IMR-90 (cell line): ENCODE measurements at places on chromosomes 5 and 9. TPM values are rescaled to one million over a fixed set of nuclear protein-coding genes. Genes with fewer than 3 reads are reported as not detected.

GRCh38 chr9:11872471-11872870, 820.7 kb upstream of the TYRP1 start:
- DNase-seq, result no peak

DNA sequence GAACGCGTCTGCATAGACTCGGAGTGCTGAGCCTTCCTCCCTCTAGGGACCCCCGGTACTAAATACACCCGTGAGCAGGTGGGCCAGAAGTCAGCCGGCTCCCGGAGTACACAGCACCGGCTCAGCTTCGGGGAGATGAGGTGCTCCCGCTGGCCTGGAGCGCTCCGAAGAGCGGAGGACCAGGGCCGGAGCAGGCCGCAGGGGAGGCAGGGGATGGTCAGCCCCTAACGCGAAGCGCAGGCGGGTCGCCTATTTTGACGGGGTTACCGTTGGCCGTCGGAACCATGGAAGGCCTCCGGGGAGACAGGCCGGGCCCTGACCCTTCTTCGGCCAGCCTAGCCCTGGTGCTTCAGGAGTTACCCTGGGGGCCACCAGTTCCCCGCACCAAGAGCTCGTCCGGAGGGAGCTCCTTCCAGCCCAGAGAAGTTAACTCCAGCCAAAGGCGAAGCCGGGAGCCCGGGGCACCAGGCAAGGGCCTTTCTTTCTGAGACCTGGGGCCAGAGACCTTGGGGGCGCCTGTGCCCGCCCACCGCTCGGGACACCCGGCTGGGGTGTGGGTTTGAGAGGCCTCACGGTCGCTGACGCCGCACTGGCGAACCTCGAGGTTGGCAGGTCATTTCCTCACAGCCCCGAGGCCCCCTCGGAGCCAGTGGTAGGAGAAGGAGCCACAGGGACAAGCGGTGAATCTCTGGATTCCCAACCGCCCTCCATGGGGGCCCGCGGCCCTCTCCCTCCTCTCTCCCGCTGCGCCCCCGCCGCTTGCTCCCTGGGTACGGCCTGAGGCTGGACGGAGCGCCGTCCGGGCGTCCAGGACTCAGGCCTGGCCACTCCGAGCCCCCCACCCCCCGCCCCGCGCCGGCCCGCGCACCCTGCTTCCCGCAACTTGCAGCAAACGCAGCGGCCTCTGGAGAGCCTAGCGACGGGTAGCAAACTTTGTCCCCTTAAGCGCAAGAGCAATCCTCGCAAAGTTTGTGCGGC, 3.4 kb upstream of the IRX4 start:
- no peak for DNase-seq

DNA sequence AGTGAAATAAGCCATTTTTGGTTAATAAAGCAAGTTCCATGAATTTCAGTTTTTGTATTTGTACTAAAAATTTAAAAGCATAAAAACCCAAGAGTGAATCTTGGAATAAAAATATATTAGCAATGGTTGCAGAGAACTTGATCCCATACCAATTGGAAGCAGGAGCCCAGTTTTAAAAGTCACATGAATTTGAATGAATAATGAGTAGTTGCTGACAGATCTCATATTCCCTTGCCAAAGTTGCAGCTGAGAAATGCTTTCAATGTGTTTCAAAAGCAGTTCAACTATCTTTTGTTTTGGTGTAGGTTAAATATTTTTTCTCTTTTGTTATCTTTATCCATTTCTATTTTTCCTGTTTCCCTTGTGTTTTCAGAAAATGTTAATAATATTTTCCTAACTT, 818.6 kb downstream of the CDH18 start:
- DNase-seq, result no peak

Gene PCDHGA3
- total RNA-seq, result 1.4 and 1.7 TPM in 2 replicates

GRCh38 chr5:67364381-67364970, 167.9 kb upstream of the CD180 start:
- no peak for DNase-seq
